Putamen (tissue), 1 donor: ENCODE measurements at places on chromosomes 1 and 21.
A peak's percentile ranks its signal among the peaks of the same experiment; 100 is the strongest.

- DNase-seq = no peak
These were observed 69.6 kb downstream of the PGM1 start for GRCh38 chr1:63662841-63663240.

DNA sequence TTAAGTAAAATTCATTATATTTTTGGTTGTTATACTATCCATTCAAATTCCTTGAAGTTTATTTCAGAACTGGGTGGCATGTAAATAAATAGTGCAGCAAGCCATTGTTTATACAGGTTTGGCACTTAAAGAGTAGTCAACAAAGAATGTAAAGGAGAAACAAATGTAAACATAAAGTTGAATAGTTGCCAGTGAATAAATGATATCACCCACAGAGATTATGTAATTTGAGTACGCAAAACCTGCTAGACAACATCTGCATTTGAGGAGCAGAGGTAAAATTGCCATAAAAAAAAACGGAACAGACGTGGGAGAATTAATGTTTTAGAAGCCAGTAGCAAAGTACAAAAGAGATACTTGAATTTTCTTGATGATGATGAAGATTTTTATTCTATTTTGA lies 111.6 kb downstream of the ADGRL2 start:
- peak; percentile 31 for DNase-seq

DNA sequence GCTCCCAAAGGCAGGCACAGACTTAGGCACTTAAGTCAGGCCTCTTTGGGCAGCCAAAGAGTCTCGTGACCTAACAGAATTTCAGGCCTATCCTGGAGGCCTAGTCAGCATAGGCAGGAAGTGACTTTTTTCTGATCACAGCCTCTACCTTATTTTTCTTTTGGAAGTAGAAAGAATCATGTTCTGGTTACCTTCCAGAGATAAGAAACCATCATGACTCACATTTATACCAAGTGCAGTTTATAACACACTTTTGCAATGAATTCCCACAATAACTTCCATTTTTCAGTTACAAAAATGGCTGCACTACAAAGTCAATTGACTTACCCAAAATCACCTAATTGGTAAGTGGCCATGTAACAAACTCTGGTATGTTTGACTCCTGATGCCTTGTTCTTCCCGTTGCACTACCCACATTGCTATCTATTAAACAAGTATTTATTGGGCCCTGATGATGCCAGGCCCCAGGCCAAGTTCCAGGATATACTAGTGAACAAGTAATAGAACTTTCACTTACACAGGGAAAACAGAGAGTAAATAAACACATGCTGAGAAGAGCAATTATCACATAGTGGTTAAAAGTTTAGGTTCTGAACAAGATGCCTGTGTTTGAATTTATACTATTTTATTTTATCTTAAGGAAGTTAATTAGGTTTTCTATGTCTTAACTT lies 74.3 kb downstream of the SH3GLB1 start:
- no peak for DNase-seq

DNA sequence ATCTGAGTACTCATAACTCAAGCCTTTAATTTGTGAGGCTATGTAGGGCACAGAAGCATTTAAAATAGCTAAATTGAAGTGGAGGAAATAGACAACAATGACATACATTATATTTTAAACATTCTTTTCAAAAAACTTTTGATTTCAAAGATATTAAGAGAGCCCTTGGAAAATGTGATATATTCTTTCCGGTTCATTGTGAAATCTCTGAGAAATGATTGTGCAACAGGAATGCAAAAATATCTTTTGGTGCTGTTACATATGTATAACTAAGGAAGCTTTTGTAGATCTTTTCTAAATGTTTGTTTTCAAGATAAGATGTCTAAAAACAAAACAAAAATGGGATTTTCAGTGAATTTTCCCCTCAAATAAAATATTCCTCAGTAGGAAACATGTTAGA lies 185.2 kb downstream of the LEPR start:
- no peak for DNase-seq

DNA sequence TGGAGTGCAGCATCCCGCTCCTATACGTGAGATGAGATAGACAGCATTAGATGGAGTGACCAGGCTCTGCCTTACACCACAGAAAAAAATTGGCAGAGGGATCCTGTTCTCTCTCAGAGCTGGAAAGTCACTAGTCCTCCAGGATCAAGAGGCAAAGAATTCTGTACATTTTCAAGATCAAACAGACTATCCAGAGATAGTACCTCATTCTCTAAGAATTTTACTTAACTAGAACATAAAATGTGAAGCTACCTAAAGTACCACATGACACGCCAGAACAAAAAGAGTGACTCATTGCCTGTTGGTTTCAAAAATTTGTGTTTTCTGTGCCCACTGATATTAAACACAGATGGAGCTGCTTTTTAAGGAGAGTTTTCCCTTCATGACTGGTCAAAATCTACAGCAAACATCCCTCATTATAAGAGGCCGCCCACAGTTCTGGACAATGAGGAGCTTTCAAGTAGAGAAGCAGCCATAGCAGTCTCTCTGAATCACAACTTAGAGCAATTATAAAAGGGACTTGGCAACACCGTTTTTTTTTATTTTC lies 32.3 kb downstream of the CD160 start:
- peak; percentile 20 for DNase-seq

GRCh38 chr1:15723631-15724246 lies 12.3 kb upstream of the SLC25A34 start:
- DNase-seq = no peak

GRCh38 chr1:226100436-226101391 lies 38.2 kb downstream of the H3-3A start:
- no peak for DNase-seq

DNA sequence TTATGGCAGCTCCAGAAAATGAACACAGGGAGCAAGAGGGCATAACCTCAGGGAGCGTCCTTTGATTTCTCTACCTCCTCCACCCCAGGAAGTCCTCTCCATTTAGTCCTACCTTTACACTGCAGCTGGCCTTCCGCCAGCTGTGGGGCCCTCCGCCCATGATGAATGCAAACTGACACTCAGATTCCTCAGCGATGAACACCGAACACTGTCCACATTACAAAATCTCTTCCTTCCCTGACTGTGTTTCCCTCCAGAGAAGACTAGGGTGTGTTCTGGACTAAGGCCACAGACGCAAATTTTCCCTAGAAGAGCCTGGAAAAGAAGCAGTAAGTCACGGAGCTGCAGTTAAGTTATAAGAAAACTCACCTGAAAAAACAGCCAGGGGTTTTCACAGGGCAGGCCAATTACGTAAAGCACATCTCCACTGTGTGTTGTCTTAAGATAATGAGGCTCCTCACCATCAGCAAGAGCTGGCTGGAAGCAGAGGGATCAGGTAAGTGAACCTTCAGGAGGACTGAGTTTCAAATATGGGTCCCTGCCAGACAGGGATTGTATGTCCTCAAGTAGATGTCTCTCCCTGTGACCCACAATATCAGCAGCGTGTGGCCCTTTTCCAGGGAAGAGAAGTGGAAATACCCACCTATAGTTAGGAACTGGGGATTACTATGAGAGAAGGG lies 46.3 kb upstream of the ATP1B1 start:
- DNase-seq = no peak

- no peak for DNase-seq
These were observed 4.7 kb downstream of the C1orf35 start for GRCh38 chr1:228098323-228098931.

GRCh38 chr1:207861442-207862177 lies 49.3 kb downstream of the CD34 start:
- no peak for DNase-seq

- no peak for DNase-seq
These were observed 359.2 kb upstream of the NCAM2 start for GRCh38 chr21:20639026-20639425.

GRCh38 chr1:98500324-98500723 lies 161.2 kb upstream of the SNX7 start:
- DNase-seq = no peak

DNA sequence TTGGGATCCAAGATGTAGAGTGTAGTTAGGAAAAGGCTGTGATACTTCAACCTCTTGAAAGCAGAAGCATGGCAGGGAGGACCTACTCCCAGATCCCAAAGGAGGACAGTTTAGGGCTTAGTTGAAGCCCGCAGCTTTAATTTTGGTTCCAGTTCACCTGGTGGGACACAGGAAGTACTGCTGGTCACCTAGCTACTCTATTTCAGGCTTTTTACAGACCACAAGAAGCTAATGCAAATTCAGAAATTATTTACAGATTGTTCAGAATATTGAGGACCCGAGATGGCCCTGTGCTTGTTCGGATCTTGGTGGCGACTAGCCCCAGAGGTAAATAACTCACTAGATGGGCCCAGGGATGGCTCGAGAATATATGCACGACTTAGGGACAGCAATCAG lies 6.4 kb upstream of the SMCP start:
- no peak for DNase-seq

DNA sequence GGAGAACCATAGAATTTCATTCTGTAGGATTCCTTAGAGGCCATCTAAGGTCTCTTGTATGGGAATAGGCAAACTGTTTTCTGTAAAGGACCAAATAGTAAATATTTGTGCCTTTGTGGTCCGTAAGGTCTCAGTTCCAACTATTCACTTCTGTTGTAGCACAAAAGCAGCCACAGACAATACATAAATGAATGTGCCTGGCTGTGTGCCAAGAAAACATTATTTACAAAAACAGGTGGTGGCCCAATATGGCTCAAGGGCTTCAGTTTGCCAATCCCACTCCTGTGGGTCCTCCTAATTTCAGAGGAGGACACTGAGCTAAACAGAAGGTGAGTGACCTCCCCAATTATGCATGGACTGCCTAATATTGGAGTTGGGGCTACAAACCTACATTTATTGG lies 67.6 kb upstream of the EDEM3 start:
- DNase-seq = no peak

DNA sequence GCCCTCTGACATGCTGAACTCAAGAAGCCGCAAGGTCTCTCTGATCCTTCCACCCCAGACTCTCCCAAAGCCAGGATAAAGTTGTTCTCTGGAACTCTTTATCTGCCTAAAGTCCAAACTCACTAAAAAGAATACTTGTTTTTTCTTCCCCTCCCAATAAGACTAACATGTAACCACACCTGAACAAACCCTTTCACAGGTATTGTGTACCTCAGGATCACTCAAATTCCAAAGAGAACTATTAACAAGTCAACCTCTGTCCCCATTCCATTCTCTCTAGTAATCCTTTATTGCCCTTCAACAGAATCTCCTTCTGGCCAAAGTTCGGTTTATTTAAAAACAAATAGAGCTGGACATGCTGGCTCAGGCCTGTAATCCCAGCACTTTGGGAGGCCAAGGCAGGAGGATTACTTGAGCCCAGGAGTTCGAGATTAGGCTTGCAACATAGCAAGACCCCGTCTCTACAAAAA lies 4.1 kb upstream of the TOE1 start:
- no peak for DNase-seq

- DNase-seq = no peak
These were observed 20.7 kb downstream of the LGR6 start for GRCh38 chr1:202214089-202214843.

- no peak for DNase-seq
These were observed 27.0 kb downstream of the SPEN start for GRCh38 chr1:15874471-15874870.

GRCh38 chr1:59110271-59110670 lies 186.6 kb upstream of the FGGY start:
- no peak for DNase-seq

GRCh38 chr21:30194701-30195299 lies 21.1 kb downstream of the CLDN8 start:
- DNase-seq = peak; percentile 7

- no peak for DNase-seq
These were observed 3.0 kb upstream of the SLC35F3 start for GRCh38 chr1:233901495-233901894.

DNA sequence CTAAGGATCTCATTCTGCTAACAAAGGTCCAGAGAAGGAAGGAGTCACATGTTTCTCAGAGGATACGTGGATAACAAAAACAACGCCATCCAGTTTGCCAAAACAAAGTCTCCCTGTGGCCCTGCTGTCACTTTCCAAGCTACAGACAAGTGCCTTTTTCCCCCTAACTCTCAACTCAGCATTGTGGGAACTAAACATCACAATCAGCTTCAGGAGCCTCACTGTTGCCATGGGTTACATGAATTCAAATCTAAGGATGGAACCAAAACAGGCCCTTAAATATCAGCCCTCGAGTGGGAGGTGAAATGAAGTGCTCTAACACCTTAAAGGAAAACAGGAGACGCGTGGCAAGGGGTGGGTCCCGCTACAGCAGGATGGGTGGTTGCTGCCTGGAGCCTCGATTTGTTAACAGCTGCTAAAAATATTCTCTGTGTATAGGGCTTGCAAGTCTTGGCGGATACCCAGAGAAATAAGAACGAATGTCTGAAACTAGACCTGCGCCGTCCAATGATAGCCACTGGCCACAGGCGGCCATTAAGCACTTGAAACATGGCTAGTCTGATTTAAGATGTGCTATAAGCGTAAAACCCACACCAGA lies 66.4 kb upstream of the SOD1 start:
- peak; percentile 29 for DNase-seq

DNA sequence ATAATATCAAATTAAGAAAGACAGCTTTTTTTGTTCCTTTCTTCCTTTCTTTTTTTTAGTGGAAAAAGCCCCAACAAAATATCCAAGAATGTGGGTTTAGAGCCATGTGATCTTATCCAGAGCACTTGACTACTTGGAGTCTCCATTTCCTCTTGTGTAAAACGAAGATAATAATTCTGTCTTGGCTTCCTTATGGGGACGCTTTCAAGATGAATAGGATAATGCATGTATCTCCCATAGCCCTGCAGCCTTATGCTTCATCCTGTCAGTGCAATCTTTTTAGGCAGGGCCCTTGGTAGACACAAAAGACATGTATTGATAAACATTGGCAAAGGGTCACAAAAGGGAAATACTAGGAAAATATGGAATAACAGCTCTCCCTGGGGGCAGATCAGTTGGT lies 34.8 kb downstream of the ZBTB18 start:
- no peak for DNase-seq

DNA sequence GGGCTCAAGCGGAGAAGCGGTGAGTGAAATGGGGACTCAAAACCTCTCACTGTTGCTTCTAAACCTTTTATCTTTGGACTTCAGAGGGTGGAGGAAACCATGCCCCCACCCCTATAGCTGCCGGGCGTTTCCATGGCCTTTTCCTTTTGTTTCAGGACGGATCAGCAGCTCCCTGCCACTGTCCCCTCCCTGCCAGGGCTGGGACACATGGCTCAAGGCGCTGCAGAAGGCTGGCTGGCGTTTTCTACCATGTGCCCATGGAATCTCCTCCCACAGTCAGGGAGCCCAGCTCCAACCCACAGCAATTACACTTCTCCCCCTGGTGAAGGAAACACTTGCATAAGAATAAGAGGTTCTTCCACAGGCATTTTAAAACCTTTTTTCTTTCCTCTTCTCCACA lies 812.7 kb downstream of the PLA2G4A start:
- no peak for DNase-seq

GRCh38 chr1:168344517-168344916 lies 63.8 kb downstream of the TBX19 start:
- no peak for DNase-seq

- peak; percentile 15 for DNase-seq
These were observed 3.1 kb downstream of the IL6R start for GRCh38 chr1:154408174-154408777.
